ENCODE measurements at places on chromosomes 7 and 10.
A peak's percentile ranks its signal among the peaks of the same experiment; 100 is the strongest.

DNA sequence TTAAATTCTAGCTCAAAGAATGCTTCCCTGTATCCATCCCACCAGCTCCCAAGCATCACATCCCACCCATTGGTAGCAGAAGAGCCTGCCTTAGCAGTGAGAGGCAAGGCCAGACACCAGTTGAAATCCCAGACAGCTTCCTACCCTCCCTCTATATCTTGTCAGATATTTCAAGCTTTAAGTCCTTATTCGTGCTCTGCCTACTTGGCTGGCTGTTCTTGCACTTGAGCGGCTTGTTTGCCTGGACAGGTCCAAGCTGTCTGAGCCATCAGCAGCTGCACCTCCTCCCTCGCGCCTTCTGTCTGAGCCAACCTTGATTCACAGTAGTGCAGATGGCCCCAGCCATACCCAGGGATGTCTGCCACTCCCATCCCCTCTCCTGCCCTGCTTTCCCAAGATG lies 16.4 kb downstream of the LRRC4 start:
- DNase-seq = no peak

- no peak for DNase-seq
Observed at GRCh38 chr7:121019018-121019417, 30.5 kb downstream of the CPED1 start.

GRCh38 chr10:74255888-74256357 lies 104.9 kb downstream of the ADK start:
- DNase-seq = peak; percentile 49

DNA sequence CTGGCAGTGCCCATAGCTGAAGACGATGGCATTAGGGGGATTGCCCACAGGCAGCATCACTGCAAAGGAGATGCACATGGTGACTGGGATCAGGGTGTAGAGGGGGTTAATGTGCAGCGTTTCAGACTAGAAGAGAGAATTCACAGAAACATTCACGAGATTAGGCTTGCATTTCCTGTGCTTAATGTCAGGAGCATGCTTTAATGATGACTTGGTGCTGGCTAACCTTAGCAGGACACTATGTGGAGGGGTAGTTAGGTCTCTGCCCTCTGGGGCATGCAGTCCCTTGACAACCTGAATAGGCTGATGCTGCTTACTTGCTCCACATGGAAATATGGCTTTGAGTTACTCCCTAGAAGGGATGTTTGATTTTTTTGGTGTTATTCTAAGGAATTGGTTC lies 21.8 kb downstream of the STMP1 start:
- no peak for DNase-seq

GRCh38 chr10:131994435-131994834 lies 12.7 kb upstream of the BNIP3 start:
- no peak for DNase-seq

DNA sequence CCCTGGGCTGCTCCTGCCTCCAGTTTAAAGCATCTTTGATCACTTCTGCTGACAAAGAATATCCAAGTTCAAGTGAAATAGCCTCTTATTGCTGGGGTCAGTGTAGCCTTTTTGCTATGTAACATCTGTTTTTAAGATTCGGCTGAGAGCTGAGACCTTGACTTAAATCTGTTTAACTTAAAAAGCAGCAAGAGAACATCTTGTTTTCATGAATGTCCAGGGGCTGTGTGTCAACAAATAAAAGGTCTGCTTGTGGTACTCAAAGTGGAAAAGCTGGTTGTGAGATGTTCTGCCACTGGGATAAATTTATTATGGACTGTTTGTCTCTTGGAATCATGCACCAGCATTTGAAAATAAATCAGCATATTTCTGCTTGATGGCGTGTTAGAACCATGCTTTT lies 73.2 kb downstream of the CALD1 start:
- no peak for DNase-seq

- no peak for DNase-seq
Observed at GRCh38 chr10:95730233-95730632, 25.7 kb upstream of the ENTPD1 start.

GRCh38 chr10:75165684-75166622 lies 44.6 kb upstream of the VDAC2 start:
- no peak for DNase-seq

DNA sequence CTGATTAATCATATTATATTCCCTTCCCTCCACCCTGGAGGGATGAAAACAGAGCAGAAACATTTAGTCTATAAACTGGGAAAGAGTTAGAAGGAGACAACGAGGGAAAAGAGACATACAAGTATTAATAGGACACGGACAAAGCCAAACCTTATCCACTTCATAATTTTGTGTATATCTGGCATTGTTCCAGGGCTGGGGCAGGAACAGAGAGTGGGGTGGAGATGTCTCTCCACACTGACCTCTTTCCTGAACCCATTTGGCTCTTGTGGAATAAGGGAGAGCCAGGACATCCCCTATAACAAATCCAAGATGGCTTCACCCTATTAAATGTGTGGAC lies 43.7 kb upstream of the TSPAN33 start:
- no peak for DNase-seq

- no peak for DNase-seq
Observed at GRCh38 chr7:3649678-3650440, 348.8 kb downstream of the SDK1 start.

DNA sequence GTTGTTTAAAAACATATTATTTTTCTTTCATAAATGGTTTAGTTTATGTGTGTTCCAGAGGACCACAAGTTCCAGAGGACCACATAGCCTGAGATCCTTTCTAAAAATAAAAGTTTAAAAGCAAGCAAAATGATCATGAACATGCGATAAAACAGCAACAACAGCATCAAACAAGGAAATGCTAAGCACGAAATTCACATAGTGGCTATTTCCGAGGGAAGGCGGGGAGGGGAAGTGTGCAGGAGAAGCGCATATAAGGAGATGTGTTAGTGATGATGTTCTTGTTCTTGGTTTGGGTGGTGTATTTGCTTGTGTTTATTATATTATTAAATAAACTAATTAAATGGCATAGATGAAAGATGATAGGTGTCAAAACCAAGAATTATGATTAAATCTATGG lies 1.2 kb downstream of the TBATA start:
- no peak for DNase-seq

DNA sequence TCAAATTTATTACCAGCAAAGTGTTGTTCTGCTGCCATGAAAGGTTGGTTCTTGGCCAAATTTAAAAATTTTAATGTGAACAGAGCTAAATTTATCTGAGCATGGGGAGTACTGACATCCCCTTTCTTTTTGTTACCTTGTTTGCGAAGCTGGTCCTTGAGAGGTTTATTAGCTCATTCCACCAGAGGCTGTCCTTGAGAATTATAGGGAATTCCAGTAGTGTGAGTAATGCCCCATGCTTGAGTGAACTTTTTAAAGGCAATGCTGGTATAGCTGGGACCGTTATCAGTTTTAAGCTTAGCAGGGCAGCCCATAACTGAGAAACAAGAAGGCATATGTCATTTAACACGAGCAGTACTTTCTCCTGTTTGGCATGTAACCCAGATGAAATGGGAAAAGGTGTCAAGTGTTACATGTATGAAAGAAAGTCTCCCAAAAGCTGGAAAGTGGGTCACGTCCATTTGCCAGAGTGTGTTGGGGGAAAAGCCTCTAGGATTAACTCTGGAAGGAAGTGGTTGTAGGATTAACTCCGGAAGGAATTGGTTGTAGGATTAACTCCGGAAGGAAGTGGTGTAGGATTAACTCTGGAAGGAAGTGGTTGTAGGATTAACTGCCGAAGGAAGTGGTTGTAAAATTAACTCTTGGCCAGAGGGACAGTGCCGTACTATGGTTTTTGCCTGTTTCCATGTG lies 37.3 kb upstream of the AKR1C2 start:
- DNase-seq = no peak

GRCh38 chr7:157017603-157018327 lies 7.3 kb upstream of the MNX1 start:
- DNase-seq = no peak

DNA sequence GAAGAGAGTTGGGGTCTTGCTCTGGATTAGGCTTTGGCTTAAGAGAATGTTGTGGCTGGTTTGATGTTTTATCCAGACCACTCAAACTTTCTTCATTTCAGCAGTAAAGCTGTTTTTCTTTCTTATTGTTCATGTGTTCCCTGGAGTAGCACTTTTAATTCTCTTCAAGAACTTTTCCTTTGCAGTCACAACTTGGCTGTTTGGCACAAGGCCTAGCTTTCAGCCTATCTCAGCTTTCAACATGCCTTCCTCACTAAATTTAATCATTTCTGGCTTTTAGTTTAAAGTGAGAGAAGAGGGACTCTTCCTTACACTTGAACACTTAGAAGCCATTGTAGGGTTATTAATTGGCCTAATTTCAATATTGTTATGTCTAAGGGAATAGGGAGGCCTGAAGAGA lies 18.1 kb downstream of the CCDC126 start:
- DNase-seq = no peak

- DNase-seq = no peak
Observed at GRCh38 chr10:122782911-122783310, 62.7 kb downstream of the CUZD1 start.

GRCh38 chr10:50326757-50327701 lies 75.7 kb upstream of the ASAH2 start:
- DNase-seq = no peak

GRCh38 chr10:48444266-48444665 lies 137.8 kb downstream of the MAPK8 start:
- DNase-seq = peak; percentile 3

GRCh38 chr10:35466170-35466569 lies 129.9 kb downstream of the CCNY start:
- DNase-seq = no peak

GRCh38 chr7:85815526-85815925 lies 628.7 kb upstream of the SEMA3D start:
- no peak for DNase-seq

GRCh38 chr10:96646751-96647166 lies 59.9 kb upstream of the TM9SF3 start:
- no peak for DNase-seq

DNA sequence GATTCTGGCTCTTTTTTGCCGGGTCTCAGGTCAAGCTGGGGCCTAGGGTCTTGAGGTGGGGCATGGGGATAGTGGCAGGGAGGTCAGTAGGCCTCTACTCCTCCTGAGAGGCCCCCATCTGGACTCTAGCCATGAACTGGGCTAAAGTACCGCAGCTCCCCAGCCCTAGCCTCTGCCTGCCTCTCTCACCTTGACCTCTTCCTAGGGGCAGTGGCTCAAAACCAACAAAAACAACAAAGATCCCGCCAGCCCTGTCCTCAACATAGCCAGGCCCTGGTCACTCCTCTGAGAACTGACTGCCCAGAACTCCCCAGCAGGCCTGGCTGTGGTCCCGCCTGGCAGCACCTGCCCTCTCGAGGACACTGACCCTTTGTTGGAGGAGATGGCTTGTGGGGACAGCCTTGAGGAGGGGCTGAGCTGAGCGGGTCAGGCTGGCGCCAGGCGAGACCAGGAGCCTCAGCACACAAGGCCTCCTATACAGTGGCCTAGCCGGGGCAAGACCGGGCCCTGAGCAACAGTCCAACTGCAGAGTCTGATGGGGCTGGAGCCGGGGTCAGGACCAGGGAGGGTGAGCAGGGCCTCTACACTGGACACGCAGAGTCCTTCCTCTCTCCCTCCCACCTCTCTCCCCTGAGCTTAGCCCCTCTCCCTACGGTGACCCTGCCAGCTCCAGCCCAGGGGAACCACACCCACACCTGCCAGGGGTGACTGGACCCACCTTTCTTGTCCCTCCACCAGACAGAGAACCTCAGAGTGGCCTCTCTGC lies 11.6 kb upstream of the PPIF start:
- no peak for DNase-seq

DNA sequence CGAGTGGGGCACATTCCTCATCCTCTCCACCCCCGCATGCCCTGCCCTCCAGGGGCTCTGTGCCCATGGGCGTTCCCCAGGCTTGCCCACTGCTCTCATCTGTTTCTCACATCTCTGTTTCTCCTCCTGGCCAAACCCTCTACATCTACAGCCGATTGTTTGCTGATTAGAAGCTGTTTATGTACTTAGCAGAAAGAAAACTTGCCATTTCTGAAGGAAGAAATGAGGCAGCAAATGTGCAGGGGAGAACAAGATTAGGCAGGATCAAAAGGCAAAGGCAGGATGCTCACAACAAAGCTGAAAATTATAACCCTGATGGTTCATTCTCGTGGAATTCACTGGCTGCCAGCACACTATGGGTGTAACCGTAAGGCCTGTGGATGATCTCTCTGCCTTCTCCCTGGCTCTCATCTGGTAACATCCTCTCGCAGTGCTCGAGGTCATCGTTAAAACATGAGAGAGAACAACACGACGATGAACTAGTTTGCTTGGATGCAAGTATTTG lies 111.6 kb upstream of the KLF14 start:
- DNase-seq = no peak

DNA sequence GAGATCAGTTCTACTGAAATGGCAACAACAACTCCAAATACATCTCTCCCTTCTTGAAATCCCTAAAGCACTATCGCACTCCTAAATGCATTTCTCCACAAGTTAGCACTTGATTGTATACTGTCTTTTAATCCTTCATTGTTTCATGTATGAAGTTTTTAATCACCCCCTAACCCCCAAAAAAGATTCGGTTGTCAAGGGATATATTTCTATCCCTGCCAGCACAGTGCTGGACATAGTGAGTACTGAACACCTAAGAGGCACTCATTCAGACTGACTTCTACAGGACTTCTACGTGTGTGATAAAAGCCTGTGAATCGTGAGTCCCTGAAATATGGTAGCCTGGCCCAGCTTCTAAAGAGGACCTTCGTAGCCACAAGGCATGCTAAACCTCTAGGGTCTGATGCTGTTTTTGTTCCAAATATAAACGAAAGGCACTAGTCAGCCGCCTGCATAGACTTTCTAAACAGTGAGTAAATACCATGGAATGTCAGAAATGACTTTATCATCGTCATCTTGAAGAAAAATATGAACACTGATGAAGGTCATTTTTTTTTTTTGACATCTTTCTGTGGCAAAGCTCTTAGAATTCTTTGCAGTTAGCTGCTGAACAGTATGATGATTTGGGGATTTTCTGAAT lies 14.6 kb upstream of the ZSCAN21 start:
- DNase-seq = no peak

GRCh38 chr10:98323221-98324164 lies 55.5 kb upstream of the LOXL4 start:
- DNase-seq = peak; percentile 15

- DNase-seq = no peak
Observed at GRCh38 chr10:98394851-98395440, 20.0 kb downstream of the PYROXD2 start.

GRCh38 chr7:304574-305409 lies 14.8 kb downstream of the FOXL3 start:
- DNase-seq = no peak

DNA sequence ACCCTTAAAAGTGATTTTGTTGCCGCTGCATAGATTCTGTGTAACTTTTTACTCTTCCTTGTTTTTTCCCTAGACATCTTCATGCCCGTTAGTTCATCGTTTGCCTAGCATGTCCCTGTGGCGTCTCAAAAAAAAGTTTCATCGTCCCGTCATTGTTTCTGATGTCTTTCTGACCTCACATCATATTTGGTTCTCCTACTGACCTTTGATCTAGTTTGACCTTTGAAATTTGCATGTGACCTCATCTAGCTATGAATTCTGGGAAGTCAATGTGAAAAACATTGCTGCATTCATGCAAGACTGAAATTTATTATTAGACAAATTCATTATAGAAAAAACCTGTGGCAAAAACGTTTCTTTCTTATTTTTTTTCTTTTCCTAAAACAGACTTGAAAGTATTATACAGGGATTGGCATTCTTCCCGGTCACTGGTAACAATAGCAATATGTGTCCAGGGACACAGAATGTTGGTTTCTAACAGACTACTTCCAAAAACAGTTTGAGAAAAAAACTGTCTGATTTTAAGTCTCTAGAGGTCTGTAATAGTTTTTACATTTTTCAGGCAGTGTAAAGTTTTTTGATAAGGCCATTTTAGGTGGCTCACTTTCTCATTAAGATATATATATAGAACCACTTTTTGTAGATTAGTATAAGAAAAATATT lies 280.9 kb downstream of the USP6NL start:
- no peak for DNase-seq

All from NCI-H1417 (cell line).